ENCODE measurements at places on chromosomes 16 and 17.

- peak; percentile 88 for DNase-seq
These were observed 19.8 kb upstream of the MARCHF10 start for GRCh38 chr17:62827746-62828485.

GRCh38 chr17:80358131-80358530 lies 56.8 kb upstream of the ENDOV start:
- DNase-seq, result no peak

DNA sequence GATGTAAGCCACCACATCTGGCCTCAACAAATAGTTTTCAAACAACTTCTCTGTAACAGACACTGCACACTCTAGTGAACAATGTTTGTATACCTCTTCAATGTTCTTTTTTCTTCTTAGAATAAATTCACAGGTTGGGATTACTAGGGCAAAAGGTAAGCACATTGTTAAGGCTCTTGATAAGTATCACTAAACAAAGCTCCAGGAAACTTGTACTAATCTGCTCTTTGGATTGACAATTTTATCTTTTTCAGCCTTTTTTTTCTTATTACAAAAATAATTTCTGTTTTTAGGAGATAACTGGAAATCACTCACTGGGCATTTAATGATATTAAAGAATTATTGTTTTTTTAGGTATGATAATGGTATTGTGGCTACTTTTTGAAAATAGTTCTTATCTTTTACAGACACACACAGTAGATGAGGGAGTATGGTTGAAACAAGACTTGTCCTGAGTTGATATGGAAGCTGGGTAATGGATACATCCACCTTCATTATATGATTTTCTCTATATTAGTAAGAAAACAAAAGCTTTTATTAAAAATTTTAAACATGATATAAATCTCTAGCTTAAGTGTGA lies 7.7 kb upstream of the MPRIP start:
- no peak for DNase-seq

- no peak for DNase-seq
These were observed 92.2 kb downstream of the SOCS1 start for GRCh38 chr16:11163761-11164261.

DNA sequence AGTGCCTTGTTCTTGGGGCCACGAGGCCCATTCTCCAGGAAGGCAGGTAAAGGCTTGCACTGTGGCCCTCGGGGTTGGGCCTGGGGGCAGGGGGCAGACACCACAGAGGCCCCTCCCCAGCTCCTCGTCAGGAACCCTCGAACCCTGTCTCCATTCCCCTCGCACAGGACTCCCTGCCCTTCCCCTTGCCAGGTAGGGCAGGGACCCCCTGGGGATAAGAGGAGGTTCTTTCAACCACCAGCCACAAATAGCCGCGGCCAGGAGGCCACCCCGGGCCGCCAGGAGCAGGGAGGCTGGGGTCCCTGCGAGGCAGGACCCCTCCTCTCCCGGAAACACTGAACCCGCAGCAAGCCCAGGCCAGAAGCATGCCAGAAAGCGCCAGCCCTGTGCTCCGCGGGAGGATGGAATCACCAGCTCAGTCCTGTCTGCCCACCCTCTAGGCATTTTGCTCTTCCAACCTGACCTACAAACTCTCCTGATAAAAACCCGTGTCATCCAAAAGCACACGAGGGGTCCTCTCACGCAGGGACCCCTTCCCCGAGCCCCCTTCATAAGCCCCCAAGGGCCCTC lies 45.6 kb downstream of the SLC47A1 start:
- DNase-seq, result no peak
